ENCODE measurements at places on chromosomes 4 and X.

- no peak for DNase-seq
Measured at GRCh38 chr4:55074386-55074785, 51.0 kb downstream of the KDR start.

- DNase-seq = no peak
Measured at GRCh38 chr4:30616942-30617646, 103.1 kb upstream of the PCDH7 start.

GRCh38 chr4:53905941-53906377 lies 158.4 kb downstream of the CHIC2 start:
- peak; percentile 13 for DNase-seq

- DNase-seq = no peak
Measured at GRCh38 chrX:93420090-93420489, 253.3 kb downstream of the NAP1L3 start.

- DNase-seq = peak; percentile 14
Measured at GRCh38 chrX:66760651-66761050, 121.8 kb upstream of the EDA2R start.

DNA sequence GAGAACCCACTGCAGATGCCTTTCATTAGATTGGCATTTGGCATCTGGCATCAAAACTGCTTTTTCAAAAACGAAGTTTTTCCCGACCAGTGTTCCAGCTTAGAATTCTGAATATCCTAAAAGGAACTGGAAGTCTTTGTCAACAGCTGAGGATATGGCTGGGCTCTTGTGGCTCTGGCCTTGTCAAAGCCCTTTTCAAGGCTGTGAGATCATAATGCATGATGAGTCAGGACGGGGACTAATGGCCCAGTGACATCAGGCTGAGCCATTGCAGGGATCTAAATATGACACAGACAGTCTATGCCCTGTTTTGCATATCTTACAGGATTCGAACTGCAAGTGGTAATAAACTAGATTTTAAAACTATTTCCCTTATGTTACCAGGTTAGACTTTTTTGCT lies 306.4 kb downstream of the PTTG2 start:
- DNase-seq = no peak

DNA sequence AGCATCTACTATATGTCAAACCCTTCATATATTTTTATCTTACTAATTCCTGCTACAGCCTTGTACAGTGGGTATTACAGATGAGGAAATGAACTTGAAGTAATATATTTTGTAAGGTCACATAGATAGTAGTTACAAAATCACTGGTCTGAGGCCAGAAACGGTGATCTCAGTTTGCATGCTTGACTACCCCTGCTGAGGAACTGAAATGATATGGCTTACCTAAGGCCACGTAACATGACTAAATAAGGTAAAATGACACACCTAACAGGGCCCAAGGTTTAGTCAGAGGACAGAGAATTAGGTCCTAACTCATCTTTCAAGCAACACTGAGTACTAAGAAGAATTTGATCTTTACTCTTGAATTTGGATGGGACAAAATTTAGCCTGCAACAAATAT lies 1.5 kb upstream of the COMMD8 start:
- DNase-seq = no peak

DNA sequence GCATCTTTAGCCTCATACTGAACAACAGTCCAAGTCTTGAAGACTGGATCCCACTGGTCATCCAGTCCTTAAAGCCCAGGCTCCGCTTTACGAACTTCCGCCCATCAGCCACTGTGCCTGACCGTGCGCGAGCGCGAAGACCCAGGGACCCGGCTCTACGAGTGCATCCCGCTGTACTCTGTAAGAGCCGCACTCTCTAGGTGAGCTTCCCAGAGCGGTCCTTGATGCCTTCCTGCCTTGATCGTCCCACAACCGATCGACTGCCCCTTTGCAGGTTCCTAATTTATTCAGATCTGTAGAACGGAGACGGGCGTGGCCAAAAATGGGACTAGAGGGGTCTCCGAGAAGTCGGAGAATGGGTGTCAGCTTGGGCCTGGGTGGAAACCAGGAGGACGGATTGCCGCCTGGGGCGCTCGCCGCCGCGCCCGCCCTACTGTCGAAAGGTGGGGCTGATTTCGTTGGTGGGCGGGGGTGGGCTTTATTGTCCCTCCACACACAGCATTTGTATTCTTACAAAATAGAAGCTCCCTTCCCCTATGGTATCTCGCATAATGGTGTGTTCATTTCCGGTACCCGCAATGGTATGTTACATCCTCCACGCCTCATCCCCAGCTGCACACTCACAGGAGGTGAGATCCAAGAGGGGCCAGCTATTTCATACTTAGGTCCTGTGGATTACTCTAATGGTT lies 42.3 kb upstream of the FAM156A start:
- no peak for DNase-seq

- DNase-seq = no peak
Measured at GRCh38 chr4:151325111-151325948, at the start of gene SH3D19. Gene SH3D19 (minus strand): TSS chr4:151325605. CDS start chr4:151325352, 253 bp downstream.

DNA sequence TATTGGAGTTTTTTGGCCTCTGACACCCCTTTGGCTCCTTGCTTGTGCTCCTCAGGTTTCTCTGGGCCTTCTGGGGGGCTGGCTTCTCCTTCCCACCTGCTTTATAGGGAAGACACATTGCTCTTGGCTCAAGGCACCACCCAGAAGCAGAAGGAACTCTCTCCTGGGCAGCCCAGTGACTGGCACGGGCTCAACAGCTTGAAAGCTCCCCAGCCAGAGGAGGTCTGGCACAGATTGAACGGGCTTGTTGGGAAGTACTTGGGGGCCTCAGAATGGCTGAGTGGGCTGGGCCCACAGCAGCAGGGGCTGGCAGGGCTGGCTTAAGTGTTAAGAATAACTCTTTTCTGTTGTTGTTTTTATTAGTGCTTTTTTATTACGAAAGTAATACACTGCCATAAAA lies 11.2 kb upstream of the ZNF185 start:
- no peak for DNase-seq

DNA sequence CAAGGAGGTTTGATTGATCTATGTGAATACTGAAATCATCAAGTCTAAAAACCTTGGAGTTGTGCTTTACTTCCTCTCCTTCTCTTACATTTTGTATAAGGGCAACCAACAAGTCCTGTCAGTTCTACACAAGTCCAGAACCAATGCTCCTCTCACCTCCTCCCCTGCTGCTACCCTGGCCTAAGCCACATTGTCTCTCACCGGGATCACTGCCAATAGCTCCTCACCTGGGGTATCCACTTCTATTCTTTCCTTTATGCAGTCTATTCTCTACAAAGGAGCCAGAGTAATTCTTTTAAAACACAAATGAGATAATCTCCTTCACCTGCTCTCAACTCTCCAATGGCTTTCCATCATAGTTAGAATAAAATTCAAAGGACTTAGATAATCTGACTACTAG lies 13.3 kb upstream of the ARHGEF6 start:
- DNase-seq = no peak

DNA sequence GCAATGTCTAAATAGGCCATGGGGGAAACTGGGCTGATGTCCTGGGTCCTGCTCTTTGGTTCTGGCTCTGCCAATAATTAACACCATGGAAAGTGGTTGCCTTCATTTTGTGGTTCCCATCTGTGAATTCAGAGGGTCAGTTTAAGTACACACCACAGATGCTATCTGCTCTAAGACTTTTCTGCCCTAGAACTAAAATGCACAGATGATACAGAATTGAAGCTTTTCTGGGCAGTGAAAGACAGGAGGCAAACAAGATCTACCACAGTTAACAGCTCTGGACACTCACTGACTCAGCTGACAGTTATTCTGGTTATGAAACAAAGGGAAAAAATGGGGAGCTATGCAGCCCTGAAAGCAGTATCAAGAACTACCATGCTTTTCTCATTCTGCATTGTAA lies 37.3 kb downstream of the APBB2 start:
- no peak for DNase-seq

GRCh38 chr4:119774840-119775239 lies 146.2 kb upstream of the PDE5A start:
- DNase-seq = no peak

GRCh38 chr4:166091912-166092510 lies 219.0 kb downstream of the TLL1 start:
- peak; percentile 24 for DNase-seq

GRCh38 chr4:4762909-4763821 lies 96.3 kb upstream of the MSX1 start:
- DNase-seq = no peak

- peak; percentile 2 for DNase-seq
Measured at GRCh38 chr4:125315576-125316400, 1.0 kb downstream of the FAT4 start.

GRCh38 chrX:113009837-113010236 lies 169.2 kb upstream of the AMOT start:
- no peak for DNase-seq

GRCh38 chr4:52892880-52893279 lies 30.8 kb downstream of the RASL11B start:
- DNase-seq = no peak

GRCh38 chrX:147978931-147979330 lies 2.2 kb upstream of the FMR1NB start:
- DNase-seq = no peak

GRCh38 chrX:47611926-47612325 lies 7.7 kb downstream of the SYN1 start:
- DNase-seq = no peak

- no peak for DNase-seq
Measured at GRCh38 chr4:34323549-34324320, 1920.6 kb downstream of the ARAP2 start.

GRCh38 chr4:186204103-186204559 lies 12.8 kb downstream of the CYP4V2 start:
- DNase-seq = no peak

DNA sequence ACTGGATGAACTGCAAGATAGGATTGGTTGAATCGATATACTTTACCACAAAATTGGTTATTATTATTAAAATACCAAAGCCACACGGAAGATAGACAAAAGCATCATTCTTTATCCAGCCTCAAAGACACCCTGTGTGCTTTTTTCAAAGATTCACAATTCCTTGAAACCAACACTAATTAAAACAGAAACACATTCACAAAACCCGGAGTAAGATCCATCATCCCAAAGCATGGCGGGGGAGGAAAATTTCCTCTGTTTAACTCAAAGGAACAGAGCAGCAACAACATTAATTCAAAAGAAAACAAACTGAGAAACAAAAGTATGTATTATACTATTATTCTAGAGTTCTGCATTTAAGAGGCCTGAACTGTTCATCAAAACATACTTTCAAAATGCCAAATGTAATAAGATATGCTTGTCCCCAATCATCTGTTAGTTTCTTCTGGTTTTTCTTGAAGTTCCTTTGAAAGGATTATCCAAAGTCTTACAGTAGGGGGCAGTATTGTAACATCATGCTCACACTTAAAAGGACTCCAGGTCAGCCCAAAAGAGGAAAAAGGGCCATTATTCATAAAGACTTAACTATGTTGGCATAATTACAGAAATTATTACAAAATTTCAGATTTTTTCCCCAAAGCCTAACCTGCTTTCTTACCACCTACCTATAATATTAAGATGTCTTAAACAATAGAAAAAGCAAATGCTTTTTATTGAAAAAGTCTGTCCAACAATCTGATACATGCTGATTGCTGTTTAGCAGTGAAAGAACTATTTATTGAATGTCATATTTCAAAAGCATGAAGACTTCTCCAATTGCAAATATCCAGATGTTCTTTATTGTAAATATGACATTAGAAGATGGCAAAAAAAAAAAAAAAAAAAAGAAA lies 168.7 kb downstream of the SCFD2 start:
- DNase-seq = peak; percentile 45

GRCh38 chr4:57291911-57292310 lies 181.7 kb upstream of the IGFBP7 start:
- DNase-seq = no peak

DNA sequence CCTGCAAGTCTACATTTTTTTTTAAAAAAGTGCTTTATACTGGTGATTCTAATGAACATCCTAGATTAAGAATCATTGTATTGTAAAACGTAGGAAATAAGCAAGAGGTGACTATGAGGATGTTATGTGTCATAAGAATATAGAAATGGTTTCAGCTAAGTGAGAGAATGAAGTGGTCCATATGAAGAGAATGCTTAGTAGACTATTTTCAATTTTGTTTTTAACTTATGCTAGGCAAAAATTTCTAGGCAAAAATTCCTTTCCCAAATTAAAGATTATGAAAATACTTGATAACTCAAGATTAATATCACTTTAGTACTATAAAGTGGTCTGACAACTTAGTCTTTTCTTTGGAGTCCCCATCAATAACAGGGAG lies 825 bp downstream of the DYNLT3 start:
- no peak for DNase-seq

- DNase-seq = no peak
Measured at GRCh38 chr4:145125396-145125795, 27.3 kb downstream of the ABCE1 start.

DNA sequence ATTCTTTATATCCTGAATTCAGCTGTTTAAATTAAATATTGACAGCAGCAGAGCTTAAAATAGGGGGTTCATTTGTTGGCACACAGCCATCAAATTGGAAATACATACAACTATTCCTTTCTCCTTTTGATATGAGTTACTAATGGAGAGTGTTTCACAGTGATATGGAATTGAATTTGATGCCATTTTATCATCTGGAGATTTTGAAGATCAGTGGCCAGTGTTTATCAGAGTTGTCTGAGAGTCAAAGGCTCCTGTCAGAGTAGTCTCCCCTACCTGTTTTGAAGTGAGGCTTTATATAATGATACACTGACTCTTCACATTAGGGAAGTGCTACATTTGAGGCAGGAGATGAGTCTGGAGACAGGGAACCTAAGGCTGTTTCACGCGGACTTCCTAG lies 1286.3 kb downstream of the TECRL start:
- DNase-seq = no peak

- no peak for DNase-seq
Measured at GRCh38 chr4:54386042-54386669, 157.1 kb downstream of the PDGFRA start.

DNA sequence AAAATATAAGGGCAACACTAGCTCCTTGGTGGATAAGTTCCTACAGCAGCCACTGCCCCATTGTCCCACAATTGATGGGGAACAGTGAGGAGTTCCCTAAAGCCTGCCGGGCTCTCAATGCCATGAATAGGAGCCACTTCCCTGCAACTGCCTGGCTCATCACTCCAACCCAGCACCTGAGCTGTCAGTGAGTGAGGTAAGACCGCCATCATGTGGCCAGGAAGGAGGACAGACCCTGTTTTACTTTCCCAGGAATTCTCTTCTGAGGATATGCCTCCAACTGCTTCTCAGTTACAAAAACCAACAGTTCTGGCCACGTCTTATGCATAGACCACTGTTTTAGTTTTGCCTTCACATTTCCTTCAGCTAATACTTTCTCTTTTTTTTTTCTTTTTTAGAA lies 45.5 kb downstream of the SRPX start:
- peak; percentile 61 for DNase-seq

GRCh38 chr4:99759988-99760387 lies 56.6 kb upstream of the DAPP1 start:
- no peak for DNase-seq

GRCh38 chr4:7759216-7759615 lies 180.4 kb downstream of the AFAP1 start:
- DNase-seq = no peak

GRCh38 chrX:130975947-130976346 lies 72.9 kb upstream of the ENOX2 start:
- peak; percentile 11 for DNase-seq

GRCh38 chr4:89284828-89285227 lies 22.8 kb downstream of the GPRIN3 start:
- no peak for DNase-seq

- DNase-seq = peak; percentile 1
Measured at GRCh38 chr4:52837716-52838558, 24.2 kb upstream of the RASL11B start.
